ENCODE measurements at places on chromosomes 13 and 19.
A peak's percentile ranks its signal among the peaks of the same experiment; 100 is the strongest.

GRCh38 chr19:4402171-4403004 lies at the start of gene CHAF1A:
TSS of gene CHAF1A (plus strand) at chr19:4402640. CDS start at chr19:4402763, 123 bp downstream.
- DNase-seq, result peak; percentile 95

- peak; percentile 13 for DNase-seq
Measured at GRCh38 chr19:19860756-19861390, 4.8 kb upstream of the ZNF253 start.

DNA sequence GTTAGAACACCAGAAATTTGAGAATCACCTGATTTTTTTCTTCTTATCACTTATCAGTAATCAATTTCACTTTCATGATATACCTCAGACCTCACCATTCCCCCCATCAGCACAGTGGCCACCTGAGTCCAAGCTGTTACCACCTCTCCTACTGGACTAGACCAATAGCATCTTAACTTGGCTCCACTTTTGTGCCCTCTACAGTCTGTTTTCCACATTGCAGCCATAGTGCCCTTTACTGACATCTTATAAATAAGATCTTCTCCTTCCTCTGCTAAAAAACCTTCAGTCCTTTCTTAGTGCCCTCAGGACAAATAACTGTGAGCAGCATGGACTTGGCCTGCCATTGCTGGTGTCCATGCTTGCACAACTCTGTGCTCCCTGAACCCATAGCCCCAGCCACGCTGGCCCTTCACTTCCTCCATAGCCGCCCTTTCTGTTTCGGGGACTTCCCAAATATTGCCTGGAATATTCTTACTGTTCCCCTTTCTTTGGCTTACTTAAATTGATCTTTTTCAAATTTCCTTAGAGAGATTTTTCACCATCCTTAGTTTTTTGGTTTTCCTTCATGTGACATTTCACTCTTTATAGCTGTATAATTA lies 380.8 kb downstream of the LMO7 start:
- no peak for DNase-seq

DNA sequence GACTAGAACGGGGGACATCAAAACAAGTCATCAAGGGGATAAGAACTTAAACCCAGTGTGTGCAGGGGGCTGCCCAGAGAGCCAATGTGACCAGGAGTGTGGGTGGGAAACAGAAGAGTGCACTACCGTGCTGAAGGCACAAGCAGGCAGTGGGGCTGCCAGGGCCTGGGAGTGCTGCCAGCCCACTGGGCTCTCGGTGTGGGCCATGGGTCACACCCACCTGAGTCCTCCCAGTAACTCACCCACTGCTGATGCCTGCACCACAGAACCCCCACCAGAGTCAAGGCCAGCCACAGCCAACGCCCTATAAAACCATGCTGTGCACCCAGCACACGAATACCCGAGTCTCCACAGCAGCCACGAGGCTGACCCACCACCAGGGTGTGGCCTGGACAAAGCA lies 8.5 kb downstream of the MED26 start:
- no peak for DNase-seq

- DNase-seq, result no peak
Measured at GRCh38 chr13:48299591-48299990, 4.0 kb upstream of the RB1 start.

GRCh38 chr13:105259426-105259825 lies 1276.0 kb downstream of the EFNB2 start:
- no peak for DNase-seq
